ENCODE measurements at places on chromosomes 7 and 10.

- DNase-seq, result peak; percentile 49
Observed at GRCh38 chr7:23222439-23223030, 24.0 kb upstream of the GPNMB start.

DNA sequence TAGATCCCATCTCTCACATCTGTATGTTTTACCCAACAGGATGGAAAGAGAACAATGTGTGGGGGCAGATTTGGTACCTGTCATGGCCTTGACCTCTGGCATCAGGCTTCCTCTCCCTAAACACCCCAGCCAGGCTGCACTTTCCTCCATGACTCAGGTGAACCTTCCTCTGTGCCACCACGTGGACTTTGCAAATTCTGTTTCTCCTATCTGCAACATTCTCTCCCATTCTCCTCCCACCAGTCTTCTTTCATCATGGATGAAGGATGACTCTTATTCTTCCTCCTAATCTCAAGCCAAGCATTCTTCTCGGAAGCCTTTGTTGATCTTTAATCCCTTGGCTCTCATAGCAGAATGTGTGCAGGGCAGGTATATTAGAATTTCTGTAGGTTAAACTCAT is 355.4 kb downstream of the KCNMA1 start:
- DNase-seq, result no peak

GRCh38 chr7:73533742-73534141 is 11.6 kb upstream of the BAZ1B start:
- DNase-seq, result no peak

GRCh38 chr10:86960003-86960862 is 1.8 kb downstream of the SNCG start:
- DNase-seq, result peak; percentile 63

GRCh38 chr10:133276100-133276434 is 601 bp downstream of the ADAM8 start:
- DNase-seq, result no peak

DNA sequence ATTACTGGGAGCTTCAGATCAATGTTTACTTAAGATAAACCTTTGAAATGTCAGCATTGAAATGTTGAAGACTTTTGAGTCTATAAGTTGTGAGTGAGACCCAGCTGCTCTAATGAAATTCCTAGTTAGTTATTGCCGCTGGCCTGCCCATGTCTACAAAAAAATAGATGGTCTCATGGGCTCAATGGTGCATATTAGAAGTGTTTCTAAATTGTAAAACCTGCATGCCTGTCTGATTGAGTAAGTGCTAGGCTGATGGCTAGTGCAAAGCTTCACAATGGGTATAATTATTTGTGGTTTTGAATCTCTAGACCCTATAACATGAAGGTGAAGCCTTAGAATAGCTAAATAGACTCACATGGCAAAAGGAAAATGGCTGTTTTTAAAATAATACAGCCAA is 234.5 kb downstream of the SORCS3 start:
- DNase-seq, result no peak

DNA sequence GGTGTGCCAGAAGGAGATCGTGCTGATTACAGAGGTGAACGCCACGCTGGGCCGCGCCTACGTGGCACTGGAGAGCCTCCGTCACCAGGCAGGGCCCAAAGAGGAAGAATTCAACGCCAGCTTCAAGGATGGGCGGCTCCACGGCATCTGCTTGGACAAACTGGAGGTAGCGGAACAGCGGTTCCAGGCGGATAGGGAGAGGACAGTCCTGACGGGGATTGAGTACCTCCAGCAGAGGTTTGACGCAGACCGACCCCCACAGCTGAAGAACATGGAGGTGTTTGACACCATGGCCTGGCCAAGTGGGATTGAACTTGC is 12.1 kb upstream of the ATP6V0E2 start:
- DNase-seq, result no peak

GRCh38 chr10:131141207-131141606 is 170.3 kb downstream of the TCERG1L start:
- no peak for DNase-seq

DNA sequence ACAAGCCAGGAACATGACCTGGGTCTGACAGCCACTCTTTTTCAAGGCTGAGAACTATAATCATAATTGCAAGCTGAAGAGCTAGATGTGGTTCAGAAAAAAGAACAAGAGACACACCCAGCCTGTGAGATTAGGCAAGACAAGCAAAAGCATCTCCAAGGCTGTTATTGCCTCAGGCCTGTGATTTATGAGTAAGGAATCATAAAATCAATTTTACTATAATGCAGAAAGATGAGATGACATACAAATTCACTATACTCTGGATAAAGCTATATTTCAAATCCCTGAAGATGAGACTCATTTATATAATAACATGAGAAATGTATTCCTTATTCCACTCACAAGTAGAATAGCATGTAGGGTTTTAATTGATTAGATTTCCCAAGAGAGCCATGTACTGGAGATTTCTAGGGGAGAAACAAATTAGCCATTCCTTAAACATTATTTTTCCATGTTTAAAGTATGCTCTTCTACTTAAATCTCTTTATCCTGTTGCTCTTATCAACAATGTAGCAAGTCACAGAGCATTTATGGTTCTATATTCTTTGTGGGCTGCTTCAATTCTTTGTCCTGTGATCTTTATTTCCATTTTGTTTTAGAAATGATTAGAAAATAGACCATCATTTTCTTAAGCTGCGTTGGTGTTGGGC is 47.4 kb downstream of the FHIP2A start:
- no peak for DNase-seq

GRCh38 chr7:128160296-128160695 is 80.8 kb upstream of the LEP start:
- DNase-seq, result no peak

DNA sequence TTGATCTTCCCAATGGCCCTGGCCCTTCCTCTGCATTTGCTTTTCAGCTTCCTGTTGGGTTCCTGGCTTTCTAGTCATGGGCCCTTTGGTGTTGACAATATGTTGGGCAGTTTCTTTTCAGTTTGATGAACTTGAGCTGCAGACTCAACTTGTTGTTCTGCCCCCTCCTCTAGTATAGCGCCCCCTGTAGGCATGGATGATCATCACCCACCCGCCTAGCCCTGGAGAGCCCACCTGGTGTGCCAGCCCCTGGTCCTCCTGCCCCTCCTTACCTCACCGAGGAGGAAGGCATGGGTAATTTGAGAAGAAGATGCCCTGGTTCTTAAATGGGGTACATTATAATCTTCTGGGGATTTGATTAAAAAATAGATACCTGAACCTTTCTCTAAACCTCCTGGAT is 271.2 kb downstream of the SNX10 start:
- no peak for DNase-seq

- DNase-seq, result peak; percentile 86
Observed at GRCh38 chr10:78754269-78755062, 314.3 kb upstream of the ZMIZ1 start.

GRCh38 chr7:33727315-33727714 is 178.0 kb upstream of the BMPER start:
- DNase-seq, result no peak
